Stimulated activated CD4-positive, alpha-beta T cell treated with anti-CD3 and anti-CD28 coated beads, Interleukin-15, amount 100 ng/mL, for 24 hours (primary cell): ENCODE measurements at places on chromosomes 5 and 9.
A peak's percentile ranks its signal among the peaks of the same experiment; 100 is the strongest.

DNA sequence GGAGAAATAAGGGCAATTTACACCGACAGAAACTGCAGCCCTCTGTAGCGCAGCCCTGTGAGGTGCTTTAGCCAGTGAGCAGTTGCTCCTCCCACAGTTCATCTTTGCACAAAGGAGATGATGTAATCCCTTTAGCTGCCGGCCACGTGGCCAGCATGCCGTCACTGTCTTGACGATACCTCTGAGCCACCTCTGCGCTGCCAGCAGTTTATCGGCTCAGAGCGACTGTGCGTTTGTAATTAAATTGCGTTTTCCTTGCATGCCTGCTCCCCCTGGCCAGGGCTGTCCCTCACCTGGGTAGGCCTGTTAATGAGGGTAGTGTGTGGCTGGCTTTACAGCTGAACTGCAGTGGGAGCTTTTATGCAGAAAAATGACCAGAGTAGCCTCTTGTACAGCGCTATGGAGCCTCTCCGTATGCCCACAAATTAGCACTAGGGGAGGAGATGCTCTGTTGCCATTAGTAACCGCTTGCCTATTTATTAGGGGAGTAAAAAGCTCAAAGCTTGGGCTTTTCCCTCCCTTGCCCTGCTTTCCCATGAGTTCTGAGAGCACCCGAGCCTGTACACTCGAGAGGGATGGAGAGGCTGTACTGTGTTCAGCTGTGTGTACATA lies 107.0 kb downstream of the TRIO start:
- no peak for DNase-seq

GRCh38 chr5:36365896-36366295 lies 64.2 kb upstream of the RANBP3L start:
- no peak for DNase-seq

DNA sequence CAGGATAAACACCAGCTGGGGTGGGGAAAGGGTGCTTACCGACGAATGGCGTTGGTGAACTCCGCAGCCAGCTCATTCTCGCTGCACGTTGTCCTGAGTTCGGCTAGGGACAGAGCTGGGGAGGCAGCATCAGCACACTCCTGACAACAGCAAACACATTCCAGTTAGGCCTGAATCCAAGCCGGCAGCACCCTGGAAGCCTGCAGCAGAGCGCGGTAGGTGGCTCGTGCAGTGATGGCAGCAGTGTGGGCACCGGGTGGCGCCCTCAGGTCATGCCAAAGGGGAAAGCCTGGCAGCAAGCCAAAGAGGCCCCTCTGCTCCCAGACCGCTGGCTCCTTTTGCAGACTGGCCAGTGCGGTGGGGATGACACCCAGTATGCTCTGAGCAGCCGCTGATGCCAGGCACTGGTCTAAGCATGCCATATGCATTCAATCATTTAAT lies 66.9 kb downstream of the DCP2 start:
- DNase-seq = peak; percentile 35

DNA sequence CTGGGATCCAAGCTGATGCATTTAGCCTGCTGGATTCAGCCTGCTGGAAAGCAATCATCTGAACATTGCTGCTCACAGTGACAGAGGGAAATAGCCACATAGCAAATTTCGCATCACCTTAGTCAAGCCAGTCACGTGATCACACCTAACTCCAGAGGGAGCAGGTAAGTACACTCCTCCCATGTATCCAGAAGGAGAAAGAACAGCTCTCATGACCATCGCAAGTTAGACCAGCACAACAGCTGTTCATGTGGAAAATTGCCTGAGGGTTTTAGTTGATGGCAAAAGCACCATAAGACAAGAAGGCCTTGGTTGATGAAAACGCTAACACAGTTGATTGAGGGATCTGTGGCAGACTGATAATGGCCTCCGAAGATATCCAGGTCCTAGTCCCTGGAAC lies 34.2 kb upstream of the MYO10 start:
- DNase-seq = no peak

GRCh38 chr9:87307848-87308247 lies 189.8 kb upstream of the DAPK1 start:
- no peak for DNase-seq

DNA sequence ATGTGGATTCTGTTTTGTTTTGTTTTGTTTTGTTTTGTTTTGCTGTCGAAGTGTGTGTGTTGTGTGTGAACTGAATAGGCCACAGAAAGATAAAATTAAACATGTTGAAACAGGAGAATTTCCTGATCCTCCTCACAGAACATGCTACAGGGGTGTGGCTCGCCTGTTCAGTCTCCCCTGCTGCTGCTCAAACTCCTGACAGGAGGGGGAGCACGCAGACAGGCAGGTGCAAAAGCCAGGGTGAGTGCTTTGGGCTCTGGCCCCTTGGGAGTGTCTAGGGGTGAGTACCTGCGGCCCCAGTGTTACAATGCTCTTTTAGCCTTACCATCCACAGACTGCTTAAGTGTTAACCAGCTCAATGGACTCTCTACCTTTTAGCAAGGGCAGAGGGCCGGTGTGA lies 473.5 kb downstream of the MAT2B start:
- no peak for DNase-seq

- DNase-seq = no peak
Observed at GRCh38 chr9:100689635-100690034, 111.8 kb downstream of the CAVIN4 start.

DNA sequence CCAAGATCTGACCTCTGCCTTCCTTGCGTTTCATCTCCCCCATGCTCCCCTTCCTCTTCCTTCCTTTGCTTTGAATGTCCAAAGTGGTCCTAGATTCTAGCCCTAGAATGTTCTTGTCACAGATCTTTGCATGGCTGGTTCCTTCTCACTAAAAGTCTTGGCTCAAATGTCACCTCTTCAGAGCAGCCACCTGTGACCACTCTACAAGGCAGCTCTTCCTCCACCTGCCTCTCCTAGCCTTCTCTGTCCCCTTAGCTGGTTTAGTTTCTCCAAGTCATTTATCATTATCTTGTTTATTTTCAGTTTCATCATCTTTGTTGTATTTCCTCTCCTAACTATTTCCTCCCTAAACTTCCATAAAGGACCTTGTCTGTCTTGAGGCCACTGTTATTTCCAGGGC lies 7.1 kb upstream of the OCLN start:
- DNase-seq = no peak

DNA sequence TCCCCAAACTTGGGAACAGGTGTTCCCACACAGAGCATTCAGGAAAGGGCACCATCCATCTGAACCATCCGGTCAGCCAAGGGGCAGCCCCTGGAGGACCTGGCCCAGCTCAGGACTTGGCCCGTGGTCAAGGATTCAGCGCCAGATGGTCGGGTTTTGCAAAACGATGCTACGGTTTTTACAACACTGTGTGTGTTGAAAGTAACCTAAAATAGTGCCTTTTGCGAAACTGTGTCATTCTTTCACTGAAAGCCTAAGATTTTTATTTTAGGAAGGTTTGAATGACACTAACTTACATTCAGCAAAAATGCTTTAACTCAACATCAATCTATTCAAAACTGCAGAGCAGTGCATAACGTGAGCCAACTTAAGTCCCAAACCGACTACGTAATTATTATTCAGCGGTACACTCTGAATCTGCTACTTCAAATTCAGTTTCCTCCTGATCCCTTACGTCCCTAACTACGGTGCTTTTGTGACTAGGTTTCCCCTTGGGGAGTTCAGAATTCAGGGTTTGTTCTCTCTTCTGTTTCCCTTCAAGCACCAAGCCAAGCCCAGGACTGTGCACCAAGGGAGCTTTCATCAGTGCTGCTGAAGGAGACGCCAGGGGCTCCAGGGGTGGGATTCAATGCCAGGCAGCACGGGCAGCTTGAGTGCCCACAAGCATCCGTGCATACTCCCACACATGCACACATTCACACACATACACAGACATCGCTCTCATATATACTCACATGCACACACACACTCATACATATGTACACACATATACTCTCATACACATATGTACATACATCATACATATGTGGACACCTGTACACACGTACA lies 25.8 kb downstream of the LPCAT1 start:
- DNase-seq = no peak

GRCh38 chr9:101513351-101513750 lies 20.3 kb upstream of the RNF20 start:
- DNase-seq = no peak
